Spleen (tissue), 13 donors: ENCODE measurements at places on chromosomes 2 and 18. TPM values are rescaled to one million over a fixed set of nuclear protein-coding genes. Genes with fewer than 3 reads are reported as not detected.

DNA sequence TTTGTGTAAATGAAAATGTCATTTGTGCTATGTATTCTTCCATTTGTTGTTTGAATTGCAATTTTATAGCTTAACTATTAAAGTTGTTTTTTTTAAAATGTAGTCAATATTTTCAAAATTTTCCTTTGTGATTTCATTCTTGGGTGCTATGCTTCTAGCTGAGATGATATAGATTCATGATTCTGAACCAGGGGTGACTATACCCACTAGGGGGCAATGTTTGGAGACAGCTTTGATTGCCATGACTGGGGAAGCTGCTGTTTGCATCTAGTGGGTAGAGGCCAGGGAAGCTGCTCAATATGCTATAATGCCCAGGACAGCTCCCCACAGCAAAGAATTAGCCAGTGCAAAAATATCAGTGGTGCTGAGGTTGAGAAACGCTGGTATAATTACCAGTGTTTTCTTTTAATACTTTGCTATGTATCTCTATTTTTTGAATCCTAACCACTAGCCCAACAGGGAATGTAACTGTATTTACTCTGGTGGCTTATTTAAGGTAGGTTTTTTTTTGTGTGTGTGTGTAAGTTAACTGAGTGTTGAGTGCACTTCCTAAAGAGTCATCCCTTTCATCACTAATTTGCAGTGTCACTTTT, 99.7 kb downstream of the MEP1B start:
- DNase-seq: no peak
- no peak overlapping the region for H3K4me3 ChIP-seq

DNA sequence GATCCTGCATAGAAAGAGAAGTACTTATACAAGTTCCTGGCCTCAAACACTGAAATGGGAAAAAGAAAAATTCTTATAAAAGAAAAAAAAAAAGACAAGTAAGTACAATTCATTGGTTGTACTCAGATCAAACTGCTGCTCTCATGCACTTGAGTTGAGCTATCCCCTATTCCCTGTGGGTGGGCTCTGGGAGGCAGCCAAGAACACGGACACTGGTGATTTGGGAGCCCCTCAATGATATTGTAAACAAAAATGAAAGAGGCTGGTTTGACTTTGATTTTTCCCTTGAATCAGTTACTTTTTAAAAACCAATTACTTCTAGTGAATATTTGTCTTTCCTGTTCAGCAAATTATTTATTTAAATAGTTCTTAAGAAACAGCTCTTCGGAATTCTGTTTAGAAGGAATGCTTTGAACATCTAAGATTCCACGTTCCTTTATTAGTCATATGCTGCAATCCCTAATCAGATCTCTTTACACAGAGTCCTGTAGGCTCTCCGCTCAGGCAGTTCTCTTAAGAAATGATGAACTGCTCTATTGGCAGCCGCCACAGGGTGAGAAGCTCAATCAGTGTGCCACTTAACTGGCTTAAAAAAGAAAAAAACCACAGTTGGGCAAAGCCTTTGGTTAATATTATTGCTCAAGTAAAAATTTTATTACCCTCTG, 225.1 kb downstream of the TMEM182 start:
- no peak overlapping the region for H3K27ac ChIP-seq
- H3K4me3 ChIP-seq: no peak overlapping the region
- DNase-seq: no peak
- no peaks in the 10 kb centered on the region for H3K4me1 ChIP-seq
- H3K36me3 ChIP-seq: no peaks in the 10 kb centered on the region

SLC9A4 gene
- total RNA-seq: not detected

CNDP1 gene
- total RNA-seq: 0.13 TPM

DNA sequence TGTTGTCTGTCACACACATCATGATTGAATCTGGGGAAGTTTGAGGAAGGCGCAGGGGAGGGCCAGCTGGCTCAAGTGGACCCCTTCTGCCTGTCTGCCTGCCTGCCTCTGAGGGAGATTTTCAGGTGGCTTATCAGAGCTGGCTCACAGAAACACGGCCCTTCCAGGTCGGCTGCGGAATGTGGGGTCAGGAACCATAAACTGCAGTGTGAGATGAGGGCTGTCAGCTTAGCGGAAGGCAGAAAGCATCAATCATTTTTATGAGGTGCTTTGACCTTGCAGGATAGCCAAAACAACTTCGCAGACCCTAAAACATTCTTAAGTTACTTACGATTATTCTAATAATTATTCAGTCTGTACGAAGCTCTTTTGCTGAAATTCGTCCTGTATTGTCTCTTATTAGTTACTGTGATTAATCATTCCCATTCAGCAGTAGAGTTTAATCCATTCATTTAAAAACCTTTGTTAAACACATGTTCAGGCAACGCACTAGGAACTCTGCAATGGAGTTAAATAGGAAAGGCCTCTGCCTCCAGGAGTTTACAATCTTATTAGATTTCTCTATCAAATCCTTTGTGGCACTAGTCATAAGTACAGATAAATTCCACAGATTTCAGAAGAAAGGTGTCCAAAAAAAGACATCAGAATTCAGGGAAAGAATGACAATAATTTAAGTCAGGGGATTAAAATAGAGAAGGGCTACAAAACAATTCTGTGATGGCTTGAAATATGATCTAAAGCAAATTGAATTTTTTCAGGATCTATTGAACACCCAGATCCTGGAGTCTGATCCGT, 371.6 kb downstream of the HRH4 start:
- no peak overlapping the region for H3K27ac ChIP-seq
- H3K36me3 ChIP-seq: no peaks in the 10 kb centered on the region
- peaks cover 8% of the 10 kb centered on the region for H3K27me3 ChIP-seq
- H3K4me1 ChIP-seq: peaks cover 12% of the 10 kb centered on the region

C2orf80 gene
- total RNA-seq: not detected
